ENCODE measurements at places on chromosomes 3 and 15. TPM values are rescaled to one million over a fixed set of nuclear protein-coding genes. Genes with fewer than 3 reads are reported as not detected.

FBN1 gene
- 0.52 TPM for total RNA-seq

- H3K27ac ChIP-seq, result no peak overlapping the region
- no peak overlapping the region for H3K4me3 ChIP-seq
- no peaks in the 10 kb centered on the region for H3K27me3 ChIP-seq
- no peaks in the 10 kb centered on the region for H3K4me1 ChIP-seq
- DNase-seq, result no peak
- no peaks in the 10 kb centered on the region for H3K36me3 ChIP-seq
These were observed 48.3 kb upstream of the TRIM42 start for GRCh38 chr3:140629357-140630137.

DNA sequence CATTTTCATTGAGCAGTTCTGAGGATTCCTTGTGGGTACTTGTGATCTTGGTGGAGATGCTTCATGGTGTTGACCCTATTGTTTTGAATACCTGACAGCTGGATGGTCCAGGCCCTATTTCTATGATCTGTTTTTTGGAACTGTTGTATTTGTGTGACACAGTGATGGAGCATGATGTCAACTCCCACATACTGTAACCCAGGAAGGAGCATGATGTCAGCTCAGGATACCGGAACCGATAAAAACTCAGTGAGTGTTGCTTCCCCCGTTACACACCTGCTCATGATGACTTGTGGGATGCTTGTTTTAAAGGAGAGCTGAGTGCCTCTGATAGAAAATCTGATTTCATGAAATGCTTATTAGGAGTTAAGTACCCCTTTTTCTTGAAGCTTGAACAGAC lies 45.1 kb downstream of the ZBTB38 start:
- peaks cover 83% of the 10 kb centered on the region for H3K4me1 ChIP-seq
- DNase-seq, result peak; percentile 59
- no peaks in the 10 kb centered on the region for H3K27me3 ChIP-seq
- peak overlapping the region; percentile 70 for H3K4me3 ChIP-seq

DNA sequence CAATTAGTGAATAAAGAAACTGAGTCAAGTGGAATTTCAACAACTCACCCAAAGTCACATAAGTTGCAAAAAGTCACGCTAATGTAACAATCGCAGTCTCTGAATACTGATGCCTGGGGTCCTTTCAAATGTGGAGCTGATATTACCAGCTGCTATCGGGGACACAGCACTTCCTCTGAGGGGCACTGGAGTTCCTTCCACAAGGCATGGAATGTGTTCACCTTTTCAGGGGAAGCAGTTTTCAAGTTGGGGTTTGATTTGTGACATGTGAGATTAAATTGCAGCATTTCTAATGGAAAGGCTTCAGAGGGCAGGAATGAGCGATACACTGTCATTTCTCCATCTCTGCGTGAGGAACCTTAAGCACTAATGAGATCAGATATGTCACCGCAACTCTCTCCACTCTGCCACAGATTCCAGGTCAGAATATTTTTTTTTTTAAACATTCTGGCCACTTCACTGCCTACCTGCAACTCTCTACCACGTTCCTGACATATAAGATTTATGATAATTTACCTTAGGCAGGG lies 807.2 kb upstream of the CFAP20DC start:
- no peak for DNase-seq
- peaks cover 3% of the 10 kb centered on the region for H3K36me3 ChIP-seq
- no peaks in the 10 kb centered on the region for H3K27me3 ChIP-seq
- H3K4me1 ChIP-seq, result peaks cover 7% of the 10 kb centered on the region

DNA sequence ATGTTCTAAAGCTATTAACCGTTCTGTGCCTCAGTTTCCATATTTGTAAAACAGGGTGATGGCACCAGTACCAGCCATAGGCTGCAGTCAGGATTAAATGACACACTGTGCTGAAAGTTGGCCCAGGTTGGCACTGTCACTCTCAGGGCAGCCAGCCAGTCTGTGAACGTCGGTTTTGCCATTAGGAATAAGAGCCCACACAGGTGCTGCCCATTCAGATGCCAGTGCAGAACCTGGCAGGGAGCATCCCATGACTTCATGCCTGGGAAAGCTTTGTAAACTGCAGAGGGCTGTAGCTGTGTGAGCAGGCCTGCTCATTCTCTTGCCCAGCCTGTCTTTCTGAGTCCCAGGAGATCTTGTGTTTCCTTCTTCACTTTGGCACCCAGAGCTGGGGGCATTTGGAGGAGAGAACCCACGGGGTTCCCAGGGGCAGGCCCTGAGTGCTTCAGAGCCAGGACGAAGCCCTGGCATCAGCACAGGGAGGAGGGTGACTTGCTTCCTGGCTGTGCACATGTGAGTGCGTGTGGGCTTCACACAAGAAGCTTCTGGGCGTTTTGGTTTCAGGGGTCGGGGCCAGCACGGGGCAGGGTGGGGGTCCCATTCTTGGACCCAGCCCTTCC lies 46.9 kb downstream of the ZNF710 start:
- peaks cover 10% of the 10 kb centered on the region for H3K4me1 ChIP-seq
- DNase-seq, result no peak
- H3K36me3 ChIP-seq, result no peaks in the 10 kb centered on the region
- H3K27ac ChIP-seq, result no peak overlapping the region
- no peak overlapping the region for H3K4me3 ChIP-seq

DNA sequence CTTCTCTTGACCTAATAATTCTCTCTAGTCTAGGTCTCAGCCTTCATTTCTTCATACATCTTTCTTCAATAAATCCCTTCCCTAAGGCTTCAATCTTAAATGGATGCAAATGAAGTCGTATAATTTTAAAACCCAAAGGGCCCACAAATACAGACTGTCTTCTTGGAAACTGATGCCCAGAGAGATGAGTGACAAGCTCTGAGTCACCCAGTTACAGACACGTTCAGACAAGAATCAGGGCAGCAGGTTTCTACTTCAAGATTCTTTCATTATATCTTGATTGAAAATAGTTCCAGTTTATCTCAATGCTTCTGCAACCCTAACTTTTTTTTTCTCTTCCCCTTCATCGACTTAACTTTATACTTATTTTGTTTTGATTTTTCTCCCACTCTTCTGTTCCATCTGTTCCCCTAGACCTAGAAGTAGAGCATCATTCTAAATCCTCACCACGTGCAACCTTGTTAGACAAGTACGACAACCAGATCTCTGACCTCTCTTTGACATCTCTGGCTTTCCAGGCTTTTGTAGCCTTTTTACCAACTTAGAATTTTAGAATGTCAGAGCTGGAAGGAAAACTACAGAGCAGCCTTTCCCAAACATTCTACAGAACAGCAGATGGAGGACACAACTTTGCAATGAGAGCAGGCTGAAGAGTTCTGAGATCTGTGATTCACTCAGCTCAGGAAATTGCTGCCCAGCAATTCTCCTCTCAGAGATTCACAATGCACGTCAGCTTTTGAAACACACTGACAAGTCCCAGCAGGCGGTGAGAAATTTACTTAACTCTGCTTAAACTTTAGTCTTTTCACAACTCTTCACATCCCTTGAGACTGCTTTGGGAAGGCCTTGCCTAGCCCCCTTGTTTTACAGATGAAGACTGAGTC lies 25.3 kb downstream of the NCEH1 start:
- H3K4me1 ChIP-seq, result peaks cover 9% of the 10 kb centered on the region
- no peaks in the 10 kb centered on the region for H3K36me3 ChIP-seq
- peak overlapping the region; percentile 55 for H3K27ac ChIP-seq
- DNase-seq, result peak; percentile 13

Measured in activated CD4-positive, alpha-beta memory T cell treated with anti-CD3 and anti-CD28 coated beads for 36 hours (primary cell).